ENCODE measurements at places on chromosomes 5 and 9.

DNA sequence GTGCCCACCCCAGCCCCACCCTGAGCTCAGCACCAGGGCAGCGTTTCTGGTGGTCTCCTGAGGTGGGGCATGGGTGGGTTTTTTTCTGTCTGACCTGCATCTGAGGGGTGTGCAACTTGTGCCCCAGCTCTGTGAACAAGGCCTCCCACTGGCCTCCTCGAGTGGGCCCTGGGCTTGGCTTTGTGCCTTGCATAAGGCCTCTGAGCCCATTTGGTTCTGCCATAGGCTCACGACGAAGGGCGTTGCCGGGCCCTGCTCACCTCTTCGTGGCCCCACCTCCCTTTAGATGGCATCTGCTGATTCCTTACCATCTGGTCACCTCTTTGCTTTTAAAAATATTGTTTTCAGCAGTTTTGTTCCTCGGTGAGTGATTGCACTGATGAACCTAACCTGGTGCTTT, 127.1 kb upstream of the COL5A1 start:
- no peak for DNase-seq

- DNase-seq, result no peak
Measured at GRCh38 chr9:94920420-94921091, 194.1 kb downstream of the AOPEP start.

DNA sequence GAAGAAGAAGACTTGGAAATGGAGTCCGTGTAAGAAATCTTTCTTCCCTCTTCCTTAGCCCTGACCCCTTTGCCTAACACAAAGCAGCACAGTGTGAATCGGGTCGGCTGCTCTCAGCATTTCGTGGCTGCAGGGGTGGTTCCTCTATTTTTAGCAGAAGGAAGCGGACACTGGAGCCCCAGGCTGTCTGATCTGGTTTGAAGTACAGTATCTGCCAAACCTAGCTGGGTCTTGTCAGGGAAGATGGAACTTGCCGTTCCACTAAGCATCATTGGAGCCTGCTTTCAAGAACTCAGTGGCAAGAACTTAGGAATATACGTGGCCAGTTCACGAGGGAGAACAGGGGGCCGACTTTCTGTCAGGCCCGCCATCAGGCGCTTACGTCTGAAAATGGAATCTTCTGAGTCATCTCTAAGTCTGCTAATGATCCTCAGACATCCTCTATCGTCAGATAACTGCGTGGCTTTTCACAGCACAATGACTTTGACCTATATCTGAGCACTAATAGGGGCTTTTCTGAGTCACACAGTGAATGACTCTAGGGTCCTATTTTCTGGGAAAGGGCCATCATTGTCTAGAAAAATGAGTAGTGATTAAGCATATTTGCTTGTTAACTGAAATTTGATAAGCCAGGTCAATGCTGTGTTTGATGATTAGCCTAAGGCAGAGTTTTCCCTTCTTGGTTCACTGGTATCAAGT, 43.3 kb upstream of the NCS1 start:
- peak; percentile 79 for DNase-seq

DNA sequence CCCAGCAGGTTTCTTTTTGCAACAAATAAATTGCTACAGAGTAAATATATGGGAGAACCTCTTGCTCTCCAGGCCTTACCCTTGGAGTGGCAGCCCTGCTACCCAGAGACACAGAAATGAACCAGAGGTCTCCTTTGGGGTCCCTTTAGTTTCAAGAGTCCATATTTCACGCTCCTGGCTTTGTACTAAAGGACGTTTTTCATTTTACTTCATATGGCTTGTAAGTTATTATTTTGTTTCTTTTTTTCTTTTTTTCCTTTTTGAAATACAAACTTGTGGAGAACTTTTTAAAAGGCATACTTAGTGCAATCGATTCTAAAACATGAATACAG, 3.3 kb upstream of the ADCY2 start:
- no peak for DNase-seq

DNA sequence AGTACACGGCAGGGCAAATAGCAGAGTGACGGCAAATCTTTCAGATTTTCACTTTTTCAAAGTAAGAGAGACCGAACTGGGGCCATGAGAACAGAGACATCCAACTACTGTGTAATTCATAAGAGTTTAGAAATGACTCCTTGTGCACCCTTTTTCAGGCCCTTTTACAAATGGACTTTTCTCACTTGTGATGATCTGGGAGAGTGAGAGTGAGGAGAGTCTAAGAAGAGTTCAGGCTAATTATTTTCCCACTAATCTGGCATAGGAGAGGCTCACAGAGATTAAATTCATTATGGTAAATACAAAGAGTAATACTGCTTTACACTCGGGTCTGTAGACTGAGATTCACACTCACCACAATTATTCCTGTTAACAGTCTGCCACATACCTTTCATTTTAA, 880 bp upstream of the CCNG1 start:
- no peak for DNase-seq

- no peak for DNase-seq
Measured at GRCh38 chr5:31413030-31413812, 118.7 kb downstream of the DROSHA start.

- DNase-seq, result no peak
Measured at GRCh38 chr9:99158629-99159028, 53.7 kb downstream of the TGFBR1 start.

- no peak for DNase-seq
Measured at GRCh38 chr5:28779161-28779754, 1740.9 kb upstream of the CDH9 start.

DNA sequence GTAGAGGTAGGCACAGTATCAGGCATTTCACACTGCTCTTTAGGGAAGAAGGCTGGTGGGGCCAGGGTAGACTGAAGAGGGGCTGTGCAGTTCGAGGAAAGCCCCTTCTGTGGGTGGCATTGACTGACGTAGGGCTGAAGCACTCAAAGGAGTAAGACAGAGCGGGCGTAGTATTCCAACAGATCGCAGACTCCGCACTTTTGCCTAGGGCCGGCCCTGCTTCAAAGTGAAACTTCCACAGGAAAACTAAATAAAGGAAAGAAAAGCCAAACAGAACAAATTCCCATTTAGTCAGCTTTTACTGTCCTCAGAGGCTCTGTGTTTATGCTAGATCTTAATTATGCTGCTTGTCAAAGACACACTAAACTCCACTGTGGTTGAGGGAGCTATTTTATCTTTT, 493.0 kb upstream of the WWC1 start:
- DNase-seq, result no peak

GRCh38 chr5:18744441-18744840, 1110.2 kb downstream of the TAF11L14 start:
- no peak for DNase-seq

GRCh38 chr5:61385627-61386026, 53.6 kb downstream of the ZSWIM6 start:
- no peak for DNase-seq

DNA sequence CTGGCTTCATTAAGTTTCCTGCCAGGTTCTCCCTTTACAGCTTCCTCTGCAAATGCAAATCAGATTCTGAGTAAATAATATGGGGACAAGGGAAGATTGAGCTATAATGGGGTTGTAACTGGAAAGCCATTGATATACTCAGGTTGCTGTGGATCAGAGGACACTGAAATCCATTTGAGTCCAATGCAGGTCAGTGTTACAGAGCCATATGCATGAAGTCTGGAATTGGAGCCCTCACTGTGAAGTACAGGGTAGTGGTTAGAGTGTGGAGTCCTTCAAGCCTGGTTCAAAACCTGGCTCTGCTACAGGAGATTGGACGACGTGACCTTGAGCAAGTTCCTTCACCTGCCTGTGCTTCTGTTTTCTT, 48.7 kb downstream of the TIMD4 start:
- no peak for DNase-seq

GRCh38 chr9:115730845-115731244, 422.7 kb upstream of the PAPPA start:
- DNase-seq, result no peak

GRCh38 chr5:124044613-124045012, 532.6 kb downstream of the CSNK1G3 start:
- DNase-seq, result no peak

DNA sequence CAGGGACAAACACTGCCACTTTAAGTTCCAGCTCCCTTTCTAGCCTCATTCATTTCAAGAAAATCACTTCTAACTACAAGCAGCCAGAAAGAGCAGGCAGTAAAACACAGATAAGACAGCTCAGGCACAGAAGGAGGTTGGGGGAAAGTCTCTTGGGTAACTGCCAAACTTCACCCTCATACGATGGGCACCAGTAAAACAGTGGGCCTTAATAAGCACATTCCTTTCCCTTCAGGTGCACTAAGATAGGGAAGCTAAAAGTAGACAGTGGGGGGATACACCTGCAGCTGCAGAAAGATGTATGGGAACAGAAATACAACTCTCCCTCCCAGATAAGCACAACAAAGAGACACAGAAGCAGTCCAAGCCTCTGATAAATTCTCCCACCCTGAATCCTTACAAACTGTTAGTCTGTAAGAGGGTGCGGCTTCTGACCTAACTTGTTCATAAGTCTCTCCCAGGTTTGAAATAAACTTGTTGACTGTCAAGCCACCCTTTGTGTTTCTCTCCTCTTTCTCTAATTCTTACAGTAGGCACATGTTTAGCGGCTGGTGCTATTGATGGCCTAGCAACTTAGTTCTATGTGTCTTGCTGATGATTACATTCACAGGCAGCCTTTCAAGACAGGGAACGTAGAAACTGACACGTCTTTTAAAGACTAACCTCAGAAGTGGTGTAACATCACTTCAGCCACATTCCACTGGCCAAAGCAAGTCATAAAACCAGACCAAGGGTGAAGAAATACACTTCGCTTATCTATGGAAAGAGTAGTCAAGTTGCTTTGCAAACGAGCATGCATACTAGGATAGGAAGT, 6.8 kb upstream of the CKS2 start:
- no peak for DNase-seq

DNA sequence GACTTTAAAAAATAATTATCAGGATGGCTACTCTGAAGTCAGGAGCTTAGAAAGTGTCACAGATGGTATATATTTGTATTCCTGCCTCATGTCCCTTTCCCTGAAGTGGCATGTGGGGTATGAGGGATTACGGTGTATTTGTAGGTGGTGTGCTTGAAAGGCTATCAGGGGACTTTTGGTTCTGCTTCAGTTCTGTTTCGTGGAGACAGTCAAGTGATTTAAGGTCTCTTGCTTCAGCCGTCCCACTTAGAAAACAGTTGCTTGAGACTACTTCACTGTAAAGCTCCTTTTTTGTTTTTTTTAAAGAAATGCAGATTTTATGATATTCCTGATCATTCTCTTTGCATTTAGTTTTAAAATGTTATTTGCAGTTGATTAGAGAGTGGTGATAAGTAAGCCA, 18.3 kb downstream of the PARP8 start:
- peak; percentile 36 for DNase-seq

- no peak for DNase-seq
Measured at GRCh38 chr9:23825700-23826099, 340 bp downstream of the ELAVL2 start.

- no peak for DNase-seq
Measured at GRCh38 chr5:171911152-171911551, 95.3 kb downstream of the FBXW11 start.

DNA sequence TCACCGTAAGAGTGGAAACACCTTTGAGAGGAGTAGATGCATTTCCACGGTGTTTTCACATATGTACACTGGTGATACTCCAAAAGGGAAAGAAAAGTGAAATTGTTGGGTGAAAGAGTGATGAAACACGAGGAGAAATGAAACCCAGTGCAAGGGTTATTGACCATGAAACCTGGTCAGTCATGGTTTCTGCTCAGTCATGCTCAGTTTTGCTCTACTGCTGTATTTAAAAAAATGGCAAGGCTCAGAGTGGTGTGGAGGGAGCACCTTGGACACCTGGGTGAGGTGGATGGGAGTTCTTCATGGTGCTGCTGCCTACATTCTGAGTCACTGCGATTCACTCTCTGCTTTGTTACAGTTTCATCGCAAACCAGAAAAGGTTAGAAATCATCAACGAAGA, 32.3 kb downstream of the NTRK2 start:
- DNase-seq, result no peak

- no peak for DNase-seq
Measured at GRCh38 chr5:149149942-149150341, 8.6 kb downstream of the ABLIM3 start.

All from B cell (primary cell).